ENCODE measurements at places on chromosomes 4 and X. TPM values are rescaled to one million over a fixed set of nuclear protein-coding genes. Genes with fewer than 3 reads are reported as not detected.

The FGG gene
- not detected for total RNA-seq

The PARM1 gene
- 0.33 TPM for total RNA-seq

The HTR2C gene
- not detected for total RNA-seq

The SYTL4 gene
- 8.8 TPM for total RNA-seq

The TMEM185A gene
- total RNA-seq, result 17.6 TPM

The CT45A1 gene
- total RNA-seq, result not detected

The MAGEB6 gene
- total RNA-seq, result not detected

The DCAF8L1 gene
- not detected for total RNA-seq

The RNF175 gene
- not detected for total RNA-seq

The LPAR4 gene
- not detected for total RNA-seq
